ENCODE measurements at places on chromosomes 3 and 15. TPM values are rescaled to one million over a fixed set of nuclear protein-coding genes. Genes with fewer than 3 reads are reported as not detected.

- no peak for DNase-seq
Measured at GRCh38 chr3:191290311-191291025, 38.7 kb upstream of the CCDC50 start.

GRCh38 chr15:95175914-95176658 lies 944.7 kb downstream of the MCTP2 start:
- DNase-seq = peak; percentile 70

Gene GFM1
- polyA plus RNA-seq = 12.4 TPM

DNA sequence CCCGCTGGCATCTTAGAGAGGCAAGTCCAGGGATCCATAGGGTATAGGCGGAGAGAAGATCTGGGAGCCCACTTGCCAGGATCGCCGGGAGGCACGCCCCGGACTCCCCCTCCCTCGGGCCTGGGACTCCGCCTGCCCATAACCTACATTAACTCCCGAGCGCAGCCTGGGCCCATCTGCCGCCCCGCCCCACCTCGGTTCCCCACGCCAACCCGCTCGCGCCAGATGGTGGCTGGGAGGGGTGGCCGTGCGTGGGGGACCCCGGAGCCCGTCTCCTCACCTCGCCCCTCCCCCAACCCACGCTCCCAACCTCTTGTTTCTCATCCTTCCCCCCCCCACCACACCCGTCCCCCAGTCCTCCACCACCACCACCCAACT lies 1.7 kb upstream of the DLL4 start:
- DNase-seq = no peak

DNA sequence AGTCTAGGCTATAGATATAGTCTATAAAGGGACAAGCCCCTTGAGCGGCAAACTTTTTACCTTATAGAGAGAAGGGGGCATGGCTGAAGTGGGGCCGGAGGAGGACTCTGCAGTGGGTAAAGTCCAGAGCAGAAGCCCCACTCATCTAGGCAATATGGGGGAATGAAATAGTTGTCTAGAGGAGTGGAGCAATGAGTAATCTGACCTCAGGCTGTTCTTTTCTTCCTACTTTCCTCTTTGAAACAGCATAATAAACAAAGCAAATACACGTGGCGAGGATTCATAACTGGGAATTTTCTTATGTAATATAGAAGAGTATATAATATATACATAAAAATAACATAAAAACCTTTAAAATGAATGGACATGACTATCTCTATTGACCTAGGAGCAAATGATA lies 546.4 kb upstream of the ZNF385D start:
- no peak for DNase-seq

- DNase-seq = no peak
Measured at GRCh38 chr3:113253702-113254101, 42.3 kb downstream of the BOC start.

Measured in IMR-90 (cell line).